COLO829 (cell line): ENCODE measurements at places on chromosomes 1 and 21.

GRCh38 chr1:154176337-154176736 lies 15.6 kb downstream of the TPM3 start:
- peak; percentile 78 for DNase-seq

- no peak for DNase-seq
Observed at GRCh38 chr1:93708734-93709481, 27.3 kb upstream of the BCAR3 start.

- DNase-seq, result peak; percentile 46
Observed at GRCh38 chr1:89598450-89599331, 34.2 kb upstream of the LRRC8C start.

DNA sequence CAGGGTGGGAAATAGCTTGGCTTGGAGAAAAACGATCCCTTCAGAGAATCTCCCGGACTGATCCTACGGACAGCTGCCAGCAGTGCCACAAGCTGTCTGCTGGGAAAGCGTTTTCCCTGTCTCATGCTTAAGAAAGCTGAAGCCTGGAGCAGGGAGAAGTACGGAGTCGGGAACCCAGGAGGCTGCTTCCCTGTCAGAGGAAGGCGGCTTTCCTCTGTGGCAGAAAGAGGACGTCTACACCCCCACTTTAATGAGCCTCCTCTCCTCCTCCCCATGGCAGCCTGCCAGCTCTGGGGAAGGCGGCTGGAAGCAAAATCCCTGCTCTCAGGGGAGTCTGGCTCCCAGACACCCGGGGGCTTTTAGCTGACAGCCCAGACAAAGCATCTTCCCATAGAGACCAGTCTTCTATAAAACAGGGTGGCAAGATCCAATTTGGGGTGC lies 7.3 kb downstream of the KIF21B start:
- DNase-seq, result no peak

DNA sequence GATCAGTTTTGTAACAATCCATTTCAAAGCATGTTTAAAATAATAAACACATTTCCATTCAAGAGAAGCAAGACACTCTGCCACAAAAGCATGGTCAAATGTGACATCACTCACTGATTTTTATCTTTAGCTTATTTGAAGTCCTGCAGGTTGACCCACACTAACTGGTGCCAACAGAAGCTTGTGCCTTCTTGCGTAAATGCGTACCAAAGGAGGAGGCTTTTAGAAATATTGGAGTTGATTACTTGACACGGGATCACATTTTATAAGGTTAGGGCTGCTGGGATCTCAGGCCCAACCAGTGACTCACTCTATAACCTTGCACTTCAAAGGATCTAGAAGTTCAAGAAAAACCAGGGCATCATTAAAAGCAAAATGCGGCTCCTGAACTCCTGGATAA lies 203.6 kb downstream of the PCP4 start:
- DNase-seq, result no peak

GRCh38 chr1:42056460-42056859 lies 96.8 kb upstream of the GUCA2B start:
- no peak for DNase-seq
